ENCODE measurements at places on chromosomes 4 and X.

DNA sequence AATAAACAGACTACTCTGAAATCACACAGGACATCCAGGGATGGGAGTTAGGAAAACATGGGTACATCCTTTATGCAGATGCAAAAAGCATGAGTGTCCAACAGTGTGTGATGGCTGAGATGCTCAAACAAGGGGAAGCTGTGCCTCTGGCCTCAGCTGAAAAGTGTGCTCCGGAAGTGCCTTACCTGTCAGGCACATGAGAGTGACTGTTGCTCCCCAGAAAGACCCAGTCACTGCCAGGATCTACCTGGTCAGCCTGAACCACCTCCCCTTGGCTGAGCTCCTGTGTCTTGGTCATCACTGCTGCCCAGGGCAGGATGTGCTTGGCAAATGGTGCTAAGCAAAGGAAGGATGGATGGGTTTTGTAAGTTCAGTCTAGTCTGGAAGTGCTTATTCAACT lies 4.0 kb downstream of the PPP2R2C start:
- DNase-seq = no peak

DNA sequence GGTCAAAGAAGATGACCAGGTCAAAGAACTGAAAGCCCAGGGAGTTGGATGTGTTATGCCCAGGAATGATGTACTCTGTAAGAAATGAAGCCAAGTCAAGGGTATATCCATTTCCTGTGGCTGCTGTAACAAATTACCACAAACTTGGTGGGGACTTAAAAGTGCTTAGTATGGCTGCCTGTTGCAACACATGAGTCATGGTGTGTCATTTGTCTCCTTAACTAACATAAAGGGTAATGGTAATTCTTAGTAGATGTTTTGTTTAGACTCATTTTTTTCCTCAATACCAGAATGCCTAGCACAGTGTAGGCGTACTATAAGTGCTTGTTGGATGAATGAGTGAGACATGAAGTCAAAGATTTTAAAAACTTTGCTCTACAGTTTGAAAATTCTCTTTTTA lies 45.7 kb downstream of the SYTL5 start:
- DNase-seq = no peak

DNA sequence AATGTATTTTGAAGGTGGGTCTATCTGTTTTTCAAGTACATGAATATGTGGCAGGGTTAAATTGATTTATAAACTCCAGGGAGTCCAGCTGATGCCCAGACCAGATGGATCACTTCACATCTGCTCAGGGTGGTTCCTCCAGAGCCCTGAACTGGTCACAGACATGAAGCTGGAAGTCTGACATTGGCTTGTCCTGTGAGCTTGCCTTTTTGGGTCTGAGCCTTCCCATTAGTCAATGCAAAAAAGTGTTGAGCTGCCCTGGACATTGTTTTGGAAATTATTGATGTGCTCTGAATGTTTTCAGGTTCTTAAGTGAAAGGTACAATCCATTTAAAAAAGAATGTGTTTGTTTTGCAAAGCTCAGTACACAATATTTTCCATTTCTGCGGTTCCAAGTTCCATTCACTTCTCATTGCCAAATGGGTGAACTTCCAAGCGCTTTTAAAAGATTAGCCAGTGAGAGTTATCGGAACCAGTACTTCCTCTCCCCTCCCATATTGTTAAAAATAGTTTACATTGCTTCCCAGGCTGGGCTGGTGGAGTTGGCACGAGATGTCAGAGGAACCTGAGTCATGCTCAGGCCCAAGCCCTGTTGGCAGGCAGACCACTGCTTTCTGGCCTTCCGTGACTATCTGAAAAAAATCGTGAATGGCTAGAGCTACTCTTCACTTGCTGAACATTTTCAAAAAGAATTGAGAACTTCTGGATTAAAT lies 52.1 kb downstream of the PDGFRA start:
- DNase-seq = no peak

DNA sequence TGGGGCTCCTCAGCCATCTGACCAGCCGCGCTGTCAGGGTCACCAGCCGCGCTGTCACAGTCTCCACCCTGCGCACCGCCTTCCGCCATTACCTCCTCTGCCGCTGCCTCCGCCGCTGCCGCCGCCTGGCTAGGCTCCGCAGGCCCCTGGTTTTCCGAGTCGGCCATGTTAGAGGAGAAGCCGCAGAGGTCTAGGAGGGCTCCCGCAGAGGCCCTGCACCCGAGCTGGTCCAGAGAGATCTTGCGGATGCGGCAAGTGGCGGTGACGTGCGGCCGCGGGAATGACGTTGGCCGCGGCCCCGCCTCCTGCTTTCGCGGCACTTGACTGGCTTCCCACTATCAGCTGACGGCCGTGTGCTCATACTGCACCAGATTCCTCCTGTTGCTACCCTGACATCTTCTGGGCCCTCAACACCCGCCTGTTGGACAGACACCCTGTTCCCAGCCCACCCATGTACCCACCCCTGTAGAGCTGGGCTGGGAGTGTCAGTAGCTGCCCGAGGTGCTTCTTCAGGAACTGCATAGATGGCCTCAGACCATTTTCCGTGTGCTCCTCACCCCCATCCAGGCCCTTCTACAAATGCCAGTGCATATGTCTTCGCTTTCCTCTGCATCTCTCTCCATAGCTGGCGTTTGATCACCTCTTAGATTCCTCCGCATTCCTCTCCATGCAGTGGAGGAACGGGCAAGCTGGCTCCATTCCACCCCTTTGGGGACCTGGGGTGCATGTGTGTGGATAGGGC lies at the start of gene NAP1L5:
NAP1L5 (minus strand) TSS at position 242 of the 742 bp plus-strand sequence; CDS start at position 167, 75 bp downstream.
- peak; percentile 45 for DNase-seq

- DNase-seq = no peak
These were observed 124.3 kb downstream of the ADGRA3 start for GRCh38 chr4:22391551-22391950.

GRCh38 chr4:145792429-145792828 lies 112.5 kb downstream of the C4orf51 start:
- DNase-seq = no peak

DNA sequence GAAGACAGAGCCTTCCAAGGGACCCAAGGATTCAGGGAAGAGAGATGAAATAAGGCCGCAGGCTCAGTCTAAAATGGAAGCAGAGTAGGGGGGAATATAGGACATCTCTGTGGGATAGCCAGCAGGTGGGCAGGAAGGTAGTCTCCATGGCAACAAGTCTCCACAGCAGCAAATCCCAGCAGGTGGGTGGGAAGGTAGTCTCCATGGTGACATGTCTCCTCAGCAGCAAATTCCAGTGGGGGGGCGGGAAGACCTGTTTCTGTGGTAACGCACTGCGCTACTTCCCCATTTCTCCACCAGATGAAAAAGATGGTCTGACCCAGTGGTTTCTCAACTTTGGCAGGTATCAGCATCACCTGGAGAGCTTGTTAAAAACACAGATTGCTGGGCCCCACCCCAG lies 18.3 kb downstream of the NLGN3 start:
- DNase-seq = no peak

- no peak for DNase-seq
These were observed 1.2 kb downstream of the PHF8 start for GRCh38 chrX:54043056-54043455.

- no peak for DNase-seq
These were observed 68.4 kb upstream of the BMP2K start for GRCh38 chr4:78707793-78708192.

GRCh38 chrX:100812216-100813158 lies 7.7 kb upstream of the CSTF2 start:
- DNase-seq = no peak

- DNase-seq = no peak
These were observed 53.4 kb downstream of the FAT4 start for GRCh38 chr4:125368146-125368545.

DNA sequence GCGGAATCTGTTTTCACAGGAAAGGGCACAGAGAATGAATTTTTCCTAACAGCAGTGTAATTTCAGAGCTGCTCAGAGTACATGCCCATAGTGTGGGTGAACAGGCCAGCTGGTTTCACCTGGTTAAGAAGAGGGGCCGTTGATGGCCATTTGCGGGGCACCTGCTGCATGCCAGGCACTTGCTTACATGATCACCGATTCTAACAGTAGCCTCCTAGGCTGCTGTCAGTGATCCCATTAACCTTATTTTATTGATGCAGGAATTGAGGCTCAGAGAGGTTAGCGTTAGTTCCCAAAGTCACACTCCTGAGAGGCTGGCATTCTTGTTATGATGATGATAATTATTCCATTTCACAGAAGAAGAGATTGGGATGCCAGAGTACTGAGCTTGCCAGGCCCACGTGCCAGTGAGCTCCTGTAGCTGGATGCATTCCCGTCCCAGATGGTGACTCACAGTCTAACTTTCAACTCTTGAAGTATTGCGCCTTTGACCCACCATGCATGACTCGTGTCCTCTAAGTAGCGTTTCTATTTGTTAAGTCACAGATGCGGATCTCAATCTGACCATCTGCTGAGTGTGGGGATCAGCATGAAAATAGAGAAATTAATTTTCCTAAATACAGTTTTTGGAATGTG lies 76.5 kb downstream of the PSAPL1 start:
- no peak for DNase-seq

DNA sequence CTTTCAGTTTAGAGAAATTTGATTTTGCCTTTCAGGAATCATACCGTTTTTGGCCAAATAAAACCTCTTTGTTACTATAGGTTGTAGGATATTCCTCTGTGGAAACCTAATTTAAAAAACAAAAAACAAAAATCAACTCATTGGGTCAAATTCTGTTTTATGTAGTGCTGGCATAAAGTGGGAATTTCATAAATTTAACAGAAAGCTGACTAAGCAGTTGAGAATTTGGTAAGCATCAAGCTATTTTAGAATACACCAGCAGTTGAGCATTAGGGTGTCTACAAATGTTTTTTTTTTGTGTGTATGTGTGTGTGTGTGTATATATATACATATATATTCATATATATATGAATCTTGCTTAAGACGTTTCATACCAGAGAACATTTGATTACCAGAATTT lies 47.4 kb downstream of the C4orf33 start:
- DNase-seq = no peak

- no peak for DNase-seq
These were observed 32.1 kb downstream of the ZBTB49 start for GRCh38 chr4:4321951-4322688.

DNA sequence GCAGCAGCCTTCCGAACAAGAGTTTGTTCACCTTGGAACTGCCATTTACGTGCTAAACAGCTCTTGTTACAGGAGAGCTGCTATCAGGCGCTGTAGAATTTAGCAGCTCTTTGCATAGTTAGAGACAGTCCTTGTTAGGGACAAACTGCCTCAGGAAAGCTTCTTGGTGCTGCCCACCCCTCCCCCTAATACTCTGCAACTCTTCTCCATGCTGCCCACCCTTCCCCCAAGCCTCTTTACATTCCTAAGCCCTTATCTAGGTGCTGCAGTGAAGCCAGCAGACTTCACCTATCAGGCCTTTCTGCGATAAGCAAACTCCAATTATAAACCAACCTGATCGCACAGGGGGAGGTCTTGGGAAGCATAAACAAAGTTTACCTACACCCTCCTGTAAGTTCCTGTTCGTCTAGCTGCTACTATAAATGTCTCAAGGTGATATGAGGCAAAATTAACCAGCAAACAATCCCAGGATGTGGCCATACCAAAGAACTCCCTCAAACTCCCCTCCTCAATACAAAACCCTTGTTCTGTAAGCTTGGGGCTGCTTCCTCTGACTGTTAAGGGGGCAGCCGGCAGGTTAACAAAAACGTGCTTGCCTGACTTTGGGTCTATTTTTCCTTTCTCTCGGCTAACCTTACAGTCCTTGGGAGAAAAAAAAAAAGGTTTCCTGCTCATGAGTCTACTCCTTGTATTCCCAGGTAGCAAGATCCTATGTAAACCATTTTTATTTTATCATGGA lies 74.0 kb upstream of the GC start:
- DNase-seq = no peak

DNA sequence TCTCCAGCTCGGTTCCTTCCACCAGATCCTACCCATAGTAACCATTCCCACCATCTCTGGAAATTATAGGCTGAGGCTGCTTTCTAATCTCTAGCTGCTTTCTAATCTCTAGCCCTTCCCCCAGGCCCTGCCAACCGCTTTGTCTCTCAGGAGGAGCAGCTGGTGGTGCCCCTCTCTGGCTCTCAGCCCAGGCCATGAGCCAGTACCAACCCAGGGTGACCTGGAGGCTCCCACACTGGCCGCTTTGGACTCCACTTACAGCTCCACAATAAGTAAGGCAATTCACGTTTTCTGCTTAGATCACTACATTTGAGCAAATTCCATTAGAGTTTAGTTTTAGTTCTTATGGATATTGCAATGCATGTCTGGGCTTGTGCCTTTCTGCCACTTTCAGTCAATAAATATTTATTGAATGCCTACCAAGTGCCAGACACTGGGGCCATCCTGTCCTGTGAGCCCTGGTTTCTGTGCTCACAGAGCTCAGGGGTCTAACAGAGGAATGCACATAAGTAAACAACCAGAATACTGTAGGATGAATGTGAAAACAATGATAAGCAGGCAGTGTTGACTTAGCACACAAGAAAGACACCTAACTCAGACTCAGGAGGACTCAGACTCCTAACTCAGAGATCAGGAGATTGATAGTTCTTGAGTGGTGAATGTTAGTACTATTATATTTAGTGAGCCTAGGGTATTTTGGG lies 38.9 kb downstream of the SMC1A start:
- DNase-seq = no peak

DNA sequence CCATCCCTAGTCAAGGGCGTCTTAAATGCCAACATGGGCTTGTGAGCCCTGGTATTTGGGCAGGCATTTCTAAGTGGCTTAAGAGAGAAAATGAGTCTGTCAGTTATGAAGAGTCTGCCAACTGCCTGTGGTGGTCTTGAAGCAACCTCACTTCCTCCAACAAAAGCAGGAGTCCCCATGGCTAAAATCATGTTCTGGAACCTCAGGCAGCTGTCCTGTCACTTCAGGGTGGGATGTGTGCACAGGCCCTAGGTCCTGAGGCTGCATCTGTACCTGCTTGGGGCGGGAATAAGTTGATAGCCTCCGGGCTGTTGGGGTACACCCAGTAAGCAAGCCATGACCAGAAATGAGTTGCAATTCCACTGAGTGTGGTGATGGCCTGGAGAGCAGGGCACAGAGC lies 115.0 kb upstream of the SCML1 start:
- DNase-seq = no peak

- DNase-seq = no peak
These were observed 184.1 kb downstream of the CBR4 start for GRCh38 chr4:168825975-168826374.

DNA sequence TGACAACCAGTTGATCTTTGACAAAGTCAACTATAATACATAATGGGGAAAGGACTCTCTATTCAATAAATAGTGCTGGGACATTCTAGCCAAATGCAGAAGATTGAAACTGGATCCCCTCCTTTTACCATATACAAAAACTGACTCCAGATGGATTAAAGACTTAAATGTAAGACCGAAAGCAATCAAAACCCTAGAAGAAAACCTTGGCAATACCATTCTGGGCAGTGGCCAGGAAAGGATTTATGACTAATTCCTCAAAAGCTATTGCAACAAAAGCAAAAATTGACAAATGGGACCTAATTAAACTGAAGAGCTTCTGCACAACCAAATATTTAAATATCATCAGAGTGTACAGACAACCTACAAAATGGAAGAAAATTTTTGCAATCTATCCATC lies 185.1 kb downstream of the NPNT start:
- no peak for DNase-seq

- no peak for DNase-seq
These were observed 84.2 kb downstream of the CHIC1 start for GRCh38 chrX:73647212-73647611.

All from stimulated activated CD4-positive, alpha-beta T cell treated with anti-CD3 and anti-CD28 coated beads, Interleukin-1b, Interleukin-23, amount 100 ng/mL, for 4 hours (primary cell).